ENCODE measurements at places on chromosomes 16 and 17.
A peak's percentile ranks its signal among the peaks of the same experiment; 100 is the strongest.

DNA sequence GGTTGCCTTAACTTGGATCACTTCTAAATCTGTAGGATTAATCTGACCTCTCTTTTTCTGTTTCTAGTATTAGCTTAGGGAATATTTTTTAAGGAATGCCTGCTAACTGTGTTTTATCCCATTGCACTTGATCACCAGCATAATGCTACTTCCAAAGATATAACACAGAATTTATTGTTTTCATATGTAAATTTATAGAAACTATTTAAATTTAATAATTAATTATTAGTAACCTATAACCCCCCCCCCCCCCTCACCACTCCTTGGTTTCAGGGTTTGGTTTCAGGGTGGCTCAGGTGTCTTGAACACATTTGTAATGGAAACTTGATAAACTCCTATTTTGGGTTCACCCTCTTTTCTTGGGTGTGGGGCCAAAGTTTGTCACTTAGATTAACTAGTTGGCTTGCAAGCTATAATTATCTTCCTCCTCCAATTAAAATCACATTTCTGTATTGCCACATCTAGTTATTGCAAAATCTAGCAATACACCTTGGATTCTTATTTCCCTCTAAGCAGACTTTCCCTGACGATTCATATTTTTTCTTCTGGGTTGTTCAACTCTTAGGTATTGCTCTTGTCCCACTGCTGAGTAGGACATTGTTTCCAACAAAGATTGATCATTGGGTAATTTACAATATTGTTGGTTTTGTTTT lies 18.3 kb downstream of the KRT12 start:
- no peak for DNase-seq

DNA sequence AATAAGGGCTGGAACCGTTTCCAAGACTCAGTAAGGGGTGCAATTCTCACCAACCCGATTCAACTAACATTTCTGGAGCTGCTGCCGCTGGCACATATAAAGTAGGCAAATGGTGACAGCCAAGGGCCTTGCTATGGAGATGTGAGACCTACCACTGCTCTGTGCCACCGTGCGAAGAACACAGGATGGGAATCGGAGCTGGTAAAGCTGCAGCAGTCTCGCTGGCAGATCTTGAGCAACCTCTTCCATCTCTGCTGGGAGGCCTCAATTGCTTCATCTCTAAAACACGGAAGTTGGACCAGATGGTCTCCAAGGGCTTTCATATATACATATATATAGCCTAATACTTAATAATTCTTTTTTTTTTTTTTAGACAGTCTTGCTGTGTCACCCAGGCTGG lies 128.9 kb upstream of the RCVRN start:
- no peak for DNase-seq

DNA sequence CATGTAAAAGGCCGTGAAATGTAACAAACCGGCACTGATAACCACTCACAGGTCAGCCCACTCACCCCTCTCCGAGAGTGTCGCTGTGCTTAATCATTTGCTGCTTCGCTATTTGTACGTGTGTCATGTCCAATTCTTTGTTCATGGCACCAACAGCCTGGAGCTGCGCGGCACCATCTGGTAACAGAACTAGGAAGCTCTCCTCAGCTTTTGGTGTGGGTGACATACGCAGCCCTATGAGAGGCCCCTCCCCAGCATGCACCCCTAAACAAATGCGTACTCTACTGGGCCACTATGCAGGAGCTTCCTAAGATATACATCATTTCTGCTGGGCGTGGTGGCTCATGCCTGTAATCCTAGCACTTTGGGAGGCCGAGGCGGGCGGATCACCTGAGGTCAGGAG lies 2.3 kb upstream of the PECAM1 start:
- DNase-seq: no peak

- no peak for DNase-seq
These were observed 452.1 kb upstream of the HSBP1 start for GRCh38 chr16:83355570-83356218.

- no peak for DNase-seq
These were observed 482.8 kb downstream of the CDH13 start for GRCh38 chr16:83109490-83110125.

DNA sequence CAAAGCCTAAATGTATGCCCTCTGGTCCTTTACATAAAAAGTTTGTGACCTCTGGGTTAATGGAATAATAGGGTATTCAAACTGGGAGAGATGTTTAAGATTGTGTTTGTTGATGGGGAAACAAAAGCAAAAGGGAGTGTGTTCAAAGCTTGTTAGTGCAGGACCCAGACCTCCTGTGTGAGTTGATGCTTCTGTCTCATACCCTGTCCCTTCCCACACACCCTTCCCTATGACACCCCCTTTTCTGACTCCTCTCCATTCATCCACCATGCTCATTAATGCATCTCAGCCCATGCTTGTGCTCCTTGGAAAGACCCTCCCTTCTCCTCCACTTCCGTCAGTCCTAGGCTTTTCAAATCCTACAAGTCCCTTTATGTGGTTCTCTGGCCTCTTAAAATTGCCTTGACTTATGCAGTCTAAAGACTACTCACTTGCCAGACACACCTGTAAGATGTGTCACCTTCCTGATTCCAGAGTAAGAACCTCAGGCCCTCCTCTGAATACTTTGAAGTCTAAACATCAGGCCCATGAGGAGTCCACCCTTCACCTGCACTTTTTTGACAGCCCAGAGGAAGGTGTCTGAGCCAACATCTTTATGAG lies 128.0 kb upstream of the CACNG5 start:
- DNase-seq: no peak

DNA sequence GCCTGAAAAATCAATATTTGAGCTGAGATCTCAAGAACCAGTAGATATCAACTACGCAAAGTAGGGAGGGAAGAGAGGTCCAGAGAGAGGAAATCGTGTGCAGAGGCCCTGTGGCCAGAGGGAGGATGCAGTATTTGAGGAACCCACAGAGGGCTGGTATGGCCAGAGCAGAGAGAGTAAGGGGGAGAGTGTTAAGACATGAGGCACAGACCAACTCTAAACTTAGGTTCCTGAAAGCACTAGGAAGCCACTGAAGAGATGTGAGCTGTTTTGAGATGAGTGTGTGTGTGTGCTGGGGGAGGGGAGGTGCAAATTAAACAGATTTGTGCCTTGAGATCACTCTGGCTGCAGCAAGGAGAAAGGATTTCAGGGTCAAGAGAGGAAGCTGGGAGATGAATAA lies 10.9 kb downstream of the SLC13A2 start:
- DNase-seq: no peak

DNA sequence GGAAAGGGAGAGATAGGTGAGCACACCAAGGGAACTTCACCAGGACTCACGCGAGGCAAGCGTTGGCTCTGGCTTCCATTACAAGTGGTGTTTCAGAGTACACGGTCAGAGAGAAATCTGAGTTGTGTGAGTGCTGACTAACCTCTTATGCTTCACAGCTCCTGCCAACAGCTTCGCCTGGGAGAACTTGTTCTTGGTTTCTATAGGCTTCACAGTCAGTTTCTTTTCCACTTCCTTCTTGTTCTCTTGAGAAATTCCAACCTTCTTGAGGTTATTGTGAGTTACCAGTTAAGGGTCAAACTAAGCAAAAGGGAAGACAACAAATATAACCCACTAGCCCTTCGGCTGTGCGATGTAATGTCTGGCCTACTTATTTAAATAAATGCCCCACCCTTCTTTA lies 18.9 kb downstream of the PSME3IP1 start:
- DNase-seq: no peak

GRCh38 chr17:48244121-48244711 lies 136.7 kb downstream of the SNX11 start:
- DNase-seq: peak; percentile 96

GRCh38 chr17:6325741-6326140 lies 109.2 kb downstream of the AIPL1 start:
- no peak for DNase-seq

DNA sequence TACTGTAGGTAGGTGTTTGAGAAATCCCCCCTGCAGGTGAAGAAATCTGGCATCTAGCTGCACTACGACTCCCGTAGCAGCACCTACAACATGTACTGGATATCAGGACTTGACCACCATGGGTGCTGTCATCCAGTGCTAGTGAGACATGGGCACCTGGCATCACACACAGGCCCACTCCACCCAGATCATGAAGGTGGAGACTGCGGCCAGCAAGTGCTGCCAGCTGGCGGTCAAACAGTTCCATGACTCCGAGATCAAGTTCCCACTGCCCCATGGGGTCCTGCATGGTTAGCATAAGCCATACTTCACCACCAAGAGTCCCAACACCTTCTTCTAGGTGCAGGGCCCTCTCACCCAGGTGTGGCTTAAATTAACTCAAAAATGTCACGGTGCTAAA lies 213.0 kb upstream of the C17orf78 start:
- no peak for DNase-seq

DNA sequence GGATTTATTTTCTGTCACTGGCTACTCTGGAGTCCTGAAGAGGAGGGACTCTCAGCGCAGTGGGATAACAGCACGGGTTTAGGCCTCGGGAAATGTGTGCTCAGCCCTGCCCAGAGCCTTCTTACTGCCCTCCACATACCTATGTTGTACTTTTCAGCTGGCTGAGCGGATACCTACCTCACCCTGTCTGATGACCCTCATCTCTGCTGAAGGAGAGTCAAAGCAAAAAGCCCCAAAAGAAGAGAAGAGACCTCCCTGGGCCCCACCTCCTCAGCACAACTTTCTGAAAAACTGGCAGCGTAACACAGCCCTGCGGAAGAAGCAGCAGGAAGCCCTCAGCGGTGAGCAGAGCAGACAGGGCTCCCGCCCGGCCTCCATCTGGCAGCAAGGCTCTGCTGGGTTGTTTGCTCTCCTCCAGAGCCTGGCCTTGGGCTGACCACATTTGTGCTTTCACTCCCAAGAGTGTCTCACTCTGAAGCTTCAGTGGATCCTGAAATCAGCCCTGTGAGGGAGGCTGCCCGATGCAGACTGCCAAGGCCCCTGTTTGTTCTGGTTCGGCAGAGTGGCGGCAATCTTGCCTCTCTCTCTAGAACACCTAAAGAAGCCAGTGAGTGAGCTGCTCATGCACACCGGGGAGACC lies 10.3 kb downstream of the MYCBPAP start:
- DNase-seq: no peak

DNA sequence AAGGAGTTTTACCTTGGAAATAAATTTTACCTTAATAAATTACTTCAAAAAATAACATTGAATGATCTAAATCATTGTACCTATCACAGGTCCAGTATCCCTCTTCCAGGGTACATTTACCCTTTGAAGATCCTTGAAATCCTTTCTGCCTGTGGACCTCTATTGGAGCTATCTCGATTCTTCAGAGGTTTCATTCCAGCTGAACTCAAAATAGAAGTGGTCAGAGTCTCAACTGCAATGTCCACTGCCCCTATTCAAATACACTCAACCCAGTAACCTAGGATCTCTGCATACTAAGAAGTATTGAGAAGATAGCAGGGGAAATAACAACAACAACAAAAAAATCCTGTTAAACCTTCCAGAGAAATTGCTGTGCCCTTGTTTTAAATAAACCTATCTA lies 9.3 kb downstream of the ABCA5 start:
- no peak for DNase-seq

DNA sequence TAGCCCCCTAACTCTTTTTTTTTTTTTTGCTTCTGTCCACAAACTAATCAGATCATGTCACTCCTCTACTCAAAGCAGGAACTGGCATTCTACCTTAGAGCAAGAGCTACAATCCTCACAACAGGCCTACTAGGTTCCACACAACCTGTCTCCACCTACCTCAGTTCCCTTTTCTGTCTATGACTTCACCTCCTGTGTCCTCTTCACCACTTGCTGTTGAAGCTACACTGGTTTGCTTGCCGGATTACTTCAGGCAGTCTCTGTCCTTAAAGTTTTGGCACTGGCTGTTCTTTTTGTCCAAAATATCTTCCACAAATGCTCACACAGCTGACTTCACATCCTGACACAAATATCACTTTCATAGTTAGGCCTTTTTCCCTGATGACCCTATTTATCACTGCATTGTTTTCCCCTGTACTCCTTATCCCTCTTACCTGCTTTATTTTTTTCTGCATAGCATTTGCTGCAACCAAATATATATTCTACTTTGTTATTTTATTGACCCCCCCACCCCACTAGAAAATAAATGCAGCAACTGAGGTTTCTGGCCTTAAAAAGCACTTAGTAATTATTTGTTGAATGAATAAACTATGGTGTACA lies 72.0 kb downstream of the KANSL1 start:
- DNase-seq: no peak

DNA sequence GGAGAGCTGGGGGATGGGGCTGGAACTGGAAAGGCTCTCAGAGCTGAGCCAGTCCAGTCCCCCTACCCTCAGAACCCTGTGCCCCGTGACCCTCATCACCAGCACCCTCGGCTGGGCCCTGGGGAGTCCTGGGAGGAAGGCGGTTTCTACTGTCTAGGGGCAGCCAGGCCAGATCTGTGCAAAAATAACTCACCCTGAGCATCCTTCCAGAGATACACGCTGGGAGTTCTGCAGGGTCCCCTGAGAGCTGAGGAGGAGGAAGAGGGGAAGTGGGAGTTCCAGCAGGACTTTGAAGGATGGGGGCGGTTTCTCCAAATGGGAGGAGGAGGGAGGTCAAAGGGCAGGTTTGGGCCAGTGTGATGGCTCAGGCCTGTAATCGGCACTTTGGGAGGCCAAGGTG lies 5.0 kb upstream of the SLC4A1 start:
- no peak for DNase-seq

DNA sequence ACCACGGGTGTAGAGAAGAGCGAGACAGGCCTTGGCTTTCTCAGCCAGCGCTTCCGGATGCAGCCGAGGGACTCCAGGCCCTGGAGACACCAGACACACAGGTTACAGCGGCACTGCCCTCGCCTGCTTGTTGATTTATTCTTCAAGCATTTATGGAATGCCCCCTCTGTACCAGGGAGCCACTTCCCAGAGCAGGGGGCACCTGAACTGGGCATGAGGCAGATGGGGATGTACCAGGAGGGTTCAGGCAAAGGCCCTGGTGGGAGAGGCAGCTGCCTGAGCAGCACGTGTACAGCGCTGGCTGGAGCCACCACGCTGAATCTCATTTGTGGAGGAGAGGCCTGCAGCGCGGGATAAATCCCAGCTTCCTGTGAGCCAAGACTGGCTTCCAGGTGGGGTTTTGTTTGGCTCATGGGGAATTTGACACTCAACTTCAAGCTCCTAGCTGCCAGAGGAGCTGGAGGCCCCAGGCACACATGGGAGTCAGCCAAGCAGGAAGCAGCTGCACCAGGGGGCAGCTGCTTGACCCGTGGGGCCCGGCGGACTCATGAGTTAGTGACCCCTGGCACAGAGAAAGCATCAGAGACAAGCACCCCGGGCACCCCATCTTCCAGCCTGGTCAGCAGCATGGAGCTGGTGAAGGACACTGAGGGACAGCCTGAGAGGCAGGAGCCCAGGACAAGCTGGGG lies 59.7 kb downstream of the IL21R start:
- DNase-seq: no peak

- DNase-seq: peak; percentile 14
These were observed 7.1 kb upstream of the SLC5A11 start for GRCh38 chr16:24838554-24839266.

GRCh38 chr16:48831076-48831722 lies 221.2 kb upstream of the N4BP1 start:
- DNase-seq: peak; percentile 6

DNA sequence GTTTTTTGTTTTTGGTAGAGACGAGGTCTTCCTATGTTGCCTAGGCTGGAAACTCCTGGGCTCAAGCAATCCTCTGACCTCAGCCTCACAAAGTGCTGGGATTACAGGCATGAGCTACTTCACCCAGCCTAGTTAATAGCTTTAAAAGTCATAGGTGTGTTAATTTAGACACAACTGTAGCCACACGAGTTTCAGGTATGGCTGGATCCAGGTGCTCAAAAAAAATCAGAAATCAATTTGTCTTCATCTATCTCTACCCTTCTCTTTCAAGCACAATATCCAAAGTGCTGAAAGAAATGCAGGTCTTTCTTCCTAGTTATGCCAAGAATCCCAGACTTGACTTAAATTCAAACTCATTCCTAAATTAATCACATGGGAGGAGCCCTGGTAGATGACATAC lies 23.9 kb upstream of the C16orf87 start:
- no peak for DNase-seq

GRCh38 chr17:75937652-75938051 lies 3.2 kb downstream of the FBF1 start:
- no peak for DNase-seq

Measured in A673 (cell line).